CD4-positive, alpha-beta T cell treated with Interleukin-15 for 1 hour (primary cell): ENCODE measurements at places on chromosomes 4 and X.

GRCh38 chr4:25065431-25065858 lies 34.7 kb upstream of the LGI2 start:
- DNase-seq = no peak

DNA sequence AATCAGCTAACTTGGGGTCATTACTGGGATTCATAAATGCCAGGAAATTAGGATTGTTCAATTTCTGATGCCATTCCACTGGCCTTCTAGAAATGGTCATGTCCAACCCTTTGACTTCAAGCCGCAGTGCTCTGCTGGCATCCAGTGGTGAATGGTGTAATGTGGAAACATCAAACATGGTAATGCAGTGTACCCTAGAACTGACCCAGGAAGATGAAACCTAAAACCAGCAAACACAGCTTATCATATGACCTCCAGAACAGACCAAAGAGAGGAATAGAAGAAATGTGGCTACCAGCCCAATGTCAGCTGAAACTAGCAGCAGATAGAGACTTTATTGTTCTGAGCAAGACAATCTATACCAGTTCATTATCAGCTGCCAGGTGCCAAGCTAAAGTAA lies 13.8 kb downstream of the CXCL13 start:
- DNase-seq = no peak

DNA sequence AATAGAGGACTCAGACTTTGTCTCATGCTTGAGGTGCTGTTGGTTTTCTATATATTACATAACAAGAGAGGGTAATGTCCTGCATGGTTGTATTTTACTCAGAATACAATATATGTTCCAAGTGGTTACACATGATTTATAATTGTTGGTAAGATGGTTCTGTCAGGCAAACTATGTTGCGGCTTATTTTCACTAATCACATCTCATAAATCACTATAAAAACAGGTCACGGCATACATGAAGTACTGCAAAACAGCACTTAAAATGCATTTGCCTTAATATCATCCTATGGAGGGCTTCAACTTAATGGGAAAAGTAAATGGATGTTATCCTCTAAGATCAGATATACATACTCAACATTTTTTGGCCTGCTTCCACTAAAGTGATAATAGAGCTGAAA lies 246.0 kb upstream of the ARSJ start:
- no peak for DNase-seq

DNA sequence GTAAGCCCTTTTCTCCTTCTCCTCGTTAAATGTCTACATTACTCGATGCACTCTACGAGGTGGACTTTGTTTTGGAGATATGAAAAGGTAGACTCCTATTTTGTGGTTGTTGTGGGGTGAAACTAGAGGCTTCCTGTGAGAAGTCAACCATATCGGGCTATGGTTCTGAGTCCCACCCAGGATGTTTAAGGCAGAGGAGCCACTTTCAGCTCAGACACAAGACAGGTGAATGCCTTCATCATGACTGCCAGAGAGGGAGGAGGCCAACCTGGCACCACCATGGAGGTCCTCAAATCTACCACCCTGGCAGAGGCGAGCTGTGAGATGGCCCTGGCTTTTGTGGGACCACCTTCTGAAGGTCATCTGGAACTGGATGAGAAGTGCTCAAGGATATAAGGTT lies 154.4 kb upstream of the KLF3 start:
- DNase-seq = peak; percentile 48

DNA sequence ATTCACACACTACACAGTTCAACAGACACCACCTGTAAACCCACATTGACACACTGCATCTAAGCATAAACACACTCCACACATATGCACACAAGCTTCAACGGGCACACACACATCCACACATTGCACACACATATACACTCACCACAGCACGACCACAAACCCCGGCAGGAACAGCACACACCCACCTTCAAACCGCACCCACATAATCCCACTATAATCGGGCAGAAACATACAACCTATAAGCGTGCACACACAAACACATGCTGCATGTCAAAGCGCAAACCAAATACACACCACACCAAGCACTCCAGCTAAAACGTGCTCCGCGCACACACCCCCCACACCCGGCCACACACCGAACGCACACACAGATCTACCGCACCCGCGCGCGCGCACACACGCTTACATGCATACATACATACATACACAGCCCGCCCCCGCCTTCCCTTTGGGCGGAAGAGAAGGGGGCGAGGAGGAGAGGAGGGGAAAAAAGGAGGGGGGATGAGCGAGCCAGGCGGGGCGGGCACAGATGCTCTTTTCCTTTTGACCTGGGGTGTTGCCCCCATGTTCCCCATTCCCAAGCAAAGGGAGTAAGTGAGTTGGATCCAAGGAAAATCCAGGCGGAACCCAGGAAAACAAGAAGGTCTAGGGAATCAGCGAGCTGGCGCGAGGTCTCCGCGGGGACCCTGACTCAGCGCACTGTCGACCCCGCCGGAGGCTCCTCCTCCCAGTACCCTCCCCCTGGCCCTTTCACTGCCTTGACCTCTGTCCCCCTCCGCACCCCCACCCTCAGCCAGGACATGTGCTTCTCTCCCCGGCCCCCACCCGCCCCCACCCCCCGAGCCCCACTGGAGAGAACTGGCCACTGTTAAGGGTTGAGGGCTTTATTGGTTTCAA lies 9.9 kb downstream of the ARHGAP36 start:
- DNase-seq = no peak

DNA sequence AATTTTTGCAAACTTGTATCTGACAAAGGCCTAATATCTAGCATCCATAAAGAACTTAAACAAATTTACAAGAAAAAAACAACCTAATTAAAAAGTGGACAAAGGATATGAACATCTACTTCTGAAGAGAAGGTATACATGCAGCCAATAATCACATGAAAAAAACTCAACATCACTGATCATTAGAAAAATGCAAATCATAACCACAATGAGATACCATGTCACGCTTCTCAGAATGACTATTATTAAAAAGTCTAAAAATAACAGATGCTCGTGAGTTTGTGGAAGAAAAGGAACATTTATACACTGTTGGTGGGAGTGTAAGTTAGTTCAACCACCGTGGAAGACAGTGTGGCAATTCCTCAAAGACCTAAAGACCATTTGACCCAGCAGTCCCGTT lies 24.0 kb downstream of the CEP44 start:
- DNase-seq = no peak

DNA sequence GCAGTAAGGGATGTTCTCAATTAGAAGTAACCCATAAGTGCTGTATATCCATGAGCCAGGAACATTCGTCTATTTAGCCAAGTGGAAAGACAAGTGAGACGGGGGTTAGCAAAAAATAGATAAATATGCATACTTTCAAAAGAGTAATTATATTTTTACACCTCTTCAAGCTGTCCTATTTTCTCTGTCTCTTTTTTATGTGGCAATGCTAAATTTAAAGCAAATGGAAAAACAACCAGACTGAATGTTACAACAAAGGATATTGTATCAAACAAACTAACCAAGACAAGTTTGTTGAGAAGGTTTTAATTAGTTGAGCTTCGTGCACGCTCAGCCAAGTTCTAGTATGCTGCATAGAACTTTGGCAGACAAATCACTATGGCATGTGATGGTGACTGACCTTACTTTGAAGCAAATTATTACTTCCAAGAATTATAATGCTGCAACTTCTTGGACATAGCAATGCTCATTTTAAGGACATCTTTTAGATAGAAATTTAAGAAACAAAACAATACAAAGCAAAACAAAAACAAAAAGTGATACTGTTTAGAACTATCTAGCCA lies 61.4 kb upstream of the TMEM150C start:
- no peak for DNase-seq

DNA sequence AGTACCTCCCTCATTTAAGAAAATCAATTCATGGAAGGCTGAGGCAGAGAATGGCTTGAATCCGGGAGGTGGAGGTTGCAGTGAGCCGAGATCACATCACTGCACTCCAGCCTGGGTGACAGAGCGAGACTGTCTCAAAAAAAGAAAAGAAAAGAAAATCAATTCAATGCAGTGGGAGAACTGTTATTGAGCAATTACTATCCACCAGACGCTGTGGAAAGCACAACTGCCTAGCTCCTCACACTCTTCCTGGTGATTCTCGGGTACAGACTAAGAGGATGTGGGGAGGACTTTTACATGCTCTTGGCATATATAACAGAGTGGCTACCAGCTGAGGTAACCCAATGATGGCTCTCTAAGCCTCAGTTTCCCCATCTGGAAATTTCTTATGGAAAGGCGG lies 2.7 kb upstream of the TMSB4X start:
- no peak for DNase-seq

DNA sequence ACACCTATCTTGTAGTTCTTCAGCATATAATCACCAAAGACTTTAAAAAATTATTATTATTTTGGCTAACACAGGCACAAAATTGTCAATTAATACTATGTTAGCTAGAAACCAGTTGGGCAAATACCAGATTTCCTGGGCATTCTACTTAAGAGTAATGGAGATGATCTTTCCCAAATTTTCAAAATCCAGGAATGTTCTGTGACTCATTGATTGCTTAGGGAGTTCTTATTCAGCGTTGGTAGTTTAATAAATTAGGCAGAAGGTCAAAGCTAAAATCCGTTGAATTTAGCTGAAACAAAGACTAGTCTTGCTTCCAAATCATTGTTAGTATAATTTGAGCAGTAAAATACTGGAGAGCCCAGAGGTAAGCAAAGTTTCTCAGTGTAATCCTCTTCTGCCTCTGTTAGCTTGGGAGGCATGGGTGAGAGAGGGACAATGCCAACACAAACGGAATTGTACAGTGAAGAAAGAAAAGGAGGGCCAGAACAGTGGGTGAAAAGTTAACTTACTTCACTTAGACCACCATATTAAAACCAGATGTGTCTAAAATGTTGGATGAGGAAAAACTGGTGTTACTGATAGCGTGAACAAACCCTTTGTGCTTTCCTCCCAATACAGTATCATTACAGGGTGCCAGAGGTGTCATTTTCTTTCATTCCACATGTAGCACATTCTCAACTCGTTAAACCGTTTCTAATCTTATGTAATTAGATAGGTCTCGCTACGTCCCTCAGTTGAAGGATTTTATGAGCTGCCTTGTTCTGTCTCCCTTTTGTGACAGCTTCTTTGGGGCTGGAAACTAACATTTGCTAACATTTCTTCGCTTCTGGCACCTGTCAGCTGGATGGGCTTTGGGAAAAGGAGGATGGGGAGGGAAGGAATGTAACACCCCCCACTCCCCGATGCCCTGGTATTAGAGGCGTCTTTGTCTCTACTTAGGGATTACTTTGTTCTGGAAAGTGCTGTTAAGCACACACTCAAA lies 87.4 kb upstream of the CITED1 start:
- DNase-seq = no peak

GRCh38 chr4:84286048-84286447 lies 213.0 kb downstream of the NKX6-1 start:
- DNase-seq = no peak

- DNase-seq = no peak
Observed at GRCh38 chrX:103201041-103201440, 13.9 kb upstream of the BEX4 start.

DNA sequence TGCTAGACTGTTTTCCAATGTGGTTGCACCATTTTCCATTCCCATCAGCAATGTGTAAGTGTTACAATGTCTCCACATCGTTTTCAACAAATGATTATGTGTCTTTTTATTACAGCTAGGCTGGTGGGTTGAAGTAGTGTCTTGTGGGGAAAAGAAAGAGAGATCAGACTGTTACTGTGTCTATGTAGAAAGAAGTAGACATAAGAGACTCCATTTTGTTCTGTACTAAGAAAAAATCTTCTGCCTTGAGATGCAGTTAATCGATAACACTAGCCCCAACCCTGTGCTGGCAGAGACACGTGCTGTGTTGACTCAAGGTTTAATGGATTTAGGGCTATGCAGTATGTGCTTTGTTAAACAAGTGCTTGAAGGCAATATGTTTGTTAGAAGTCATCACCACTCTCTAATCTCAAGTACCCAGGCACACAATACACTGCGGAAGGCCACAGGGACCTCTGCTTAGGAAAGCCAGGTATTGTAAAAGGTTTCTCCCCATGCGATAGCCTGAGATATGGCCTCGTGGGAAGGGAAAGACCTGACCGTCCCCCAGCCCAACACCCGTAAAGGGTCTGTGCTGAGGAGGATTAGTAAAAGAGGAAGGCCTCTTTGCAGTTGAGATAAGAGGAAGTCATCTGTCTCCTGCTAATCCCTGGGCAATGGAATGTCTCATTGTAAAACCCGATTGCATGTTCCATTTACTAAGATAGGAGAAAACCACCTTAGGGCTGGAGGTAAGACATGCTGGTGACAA lies 23.0 kb upstream of the UGT2B15 start:
- no peak for DNase-seq

DNA sequence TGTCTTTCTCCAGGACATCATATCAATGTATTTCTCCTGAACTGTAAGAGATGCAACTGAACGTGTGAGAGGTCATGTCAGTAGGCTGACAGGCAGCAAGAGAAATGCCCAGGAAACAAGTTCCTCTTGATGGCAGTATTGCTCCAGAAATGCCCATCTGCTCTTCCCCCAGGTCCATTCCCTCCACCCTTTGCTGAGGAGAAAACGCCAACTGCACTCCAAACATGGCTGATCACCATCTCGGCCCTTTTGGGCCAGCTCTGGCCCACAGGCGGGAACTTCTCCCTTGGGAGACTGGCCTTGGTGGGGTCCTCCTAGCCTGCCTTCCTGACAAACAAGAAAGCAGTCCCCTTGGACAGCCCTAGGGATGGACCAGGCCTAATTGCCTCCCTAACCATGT lies 276.5 kb upstream of the AGTR2 start:
- DNase-seq = no peak

DNA sequence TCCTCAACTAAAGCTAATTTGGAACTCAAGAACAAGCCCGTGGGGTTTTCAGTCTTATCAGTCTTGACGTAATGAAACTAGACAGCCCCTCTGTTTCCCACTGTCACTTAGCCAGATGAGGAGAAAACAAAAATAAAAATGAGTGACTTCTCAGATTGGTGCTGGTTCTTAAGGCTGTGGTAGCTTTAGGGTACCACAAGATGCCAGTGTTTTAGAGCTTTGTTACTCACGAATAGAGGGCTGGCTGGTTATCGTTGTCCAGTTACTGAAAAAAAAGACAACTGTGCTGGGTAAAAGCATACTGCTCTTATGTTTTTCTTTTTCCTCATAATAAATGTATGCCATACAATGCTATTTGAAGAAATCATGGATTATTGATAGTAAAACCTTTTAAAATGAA lies 796.7 kb downstream of the RAPGEF2 start:
- DNase-seq = no peak

- no peak for DNase-seq
Observed at GRCh38 chrX:22969411-22969810, 30.3 kb upstream of the DDX53 start.

DNA sequence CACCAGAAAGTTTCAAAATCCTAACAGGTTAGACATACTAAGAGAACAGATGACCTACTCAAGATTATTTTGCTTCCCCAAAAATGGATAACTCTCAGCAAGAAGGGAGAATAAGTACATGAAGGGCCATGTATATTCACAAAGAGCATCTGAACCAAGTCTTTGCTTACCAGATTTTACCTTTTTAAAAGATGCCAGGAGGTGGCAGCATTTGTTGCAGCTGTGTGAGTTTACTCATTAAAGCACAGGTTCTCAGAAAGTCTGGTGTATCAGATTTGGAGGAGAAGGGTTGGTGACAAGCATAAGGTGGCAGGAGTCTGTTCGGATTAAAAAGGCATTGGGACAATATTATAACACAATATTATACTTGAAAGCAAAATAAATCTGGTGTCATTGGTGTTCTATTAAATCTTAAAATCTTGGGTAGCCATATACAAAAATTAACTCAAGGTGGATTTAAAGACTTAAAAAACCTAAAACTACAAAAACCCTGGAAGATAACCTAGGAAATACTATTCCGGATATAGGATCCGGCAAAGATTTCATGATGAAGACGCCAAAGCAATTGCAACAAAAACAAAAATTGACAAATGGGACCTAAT lies 51.3 kb upstream of the NFKB1 start:
- DNase-seq = peak; percentile 39

- DNase-seq = no peak
Observed at GRCh38 chrX:74949717-74950116, 24.5 kb upstream of the NEXMIF start.
